ENCODE measurements at places on chromosomes 4 and X. TPM values are rescaled to one million over a fixed set of nuclear protein-coding genes. Genes with fewer than 3 reads are reported as not detected.

Gene SSX3
- not detected for total RNA-seq

Gene VEGFD
- not detected for total RNA-seq

Gene CORIN
- total RNA-seq = 0.56 TPM

Gene MUC7
- not detected for total RNA-seq

Gene WNK3
- total RNA-seq = 0.19 TPM

Gene TAF7L
- not detected for total RNA-seq

GRCh38 chr4:95165926-95166524 is 382.7 kb downstream of the UNC5C start:
- H3K27ac ChIP-seq = no peak overlapping the region
- H3K36me3 ChIP-seq = no peaks in the 10 kb centered on the region
- H3K4me3 ChIP-seq = no peak overlapping the region

GRCh38 chrX:79176028-79176427 is 31.5 kb downstream of the GPR174 start:
- H3K27ac ChIP-seq = peak overlapping the region; percentile 78
- peaks cover 31% of the 10 kb centered on the region for H3K36me3 ChIP-seq
- H3K4me1 ChIP-seq = peaks cover 87% of the 10 kb centered on the region
- no peaks in the 10 kb centered on the region for H3K27me3 ChIP-seq
- no peak for DNase-seq

GRCh38 chr4:85946821-85947220 is 413.0 kb downstream of the MAPK10 start:
- no peaks in the 10 kb centered on the region for H3K27me3 ChIP-seq
- no peak overlapping the region for H3K4me3 ChIP-seq
- H3K27ac ChIP-seq = no peak overlapping the region

DNA sequence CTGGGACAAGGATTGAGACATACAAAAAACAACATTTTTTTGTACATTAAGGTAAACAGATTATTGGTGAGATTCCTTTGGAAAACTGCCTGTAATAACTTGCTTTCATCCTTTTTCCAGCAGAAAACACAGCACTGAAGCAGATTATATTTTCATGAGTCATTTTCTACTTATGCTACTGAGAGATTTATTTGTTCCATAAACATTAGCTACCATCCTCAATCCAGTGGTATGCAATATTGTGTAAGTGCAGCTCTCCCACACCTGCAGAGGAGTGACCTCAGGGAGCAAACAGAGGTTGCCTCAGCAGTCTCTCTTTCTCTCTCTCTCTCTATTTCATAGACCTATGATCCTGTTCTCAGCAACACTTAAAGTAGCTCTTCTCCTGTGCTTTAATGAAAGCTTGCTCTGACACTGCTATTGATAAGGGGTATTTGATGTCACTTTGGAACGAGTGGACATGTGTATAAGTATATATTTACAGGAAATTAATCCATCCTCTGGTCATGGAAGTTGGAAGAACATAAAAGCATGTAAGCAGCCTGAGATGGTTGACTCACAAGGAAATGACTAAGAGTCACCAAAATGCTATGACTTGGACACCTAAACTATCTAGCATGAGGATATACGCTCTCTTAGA is 163.7 kb upstream of the SPANXC start:
- H3K4me3 ChIP-seq = no peak overlapping the region
- no peak for DNase-seq
- H3K36me3 ChIP-seq = no peaks in the 10 kb centered on the region
- no peak overlapping the region for H3K27ac ChIP-seq

- DNase-seq = no peak
- no peaks in the 10 kb centered on the region for H3K27me3 ChIP-seq
- peaks cover 23% of the 10 kb centered on the region for H3K4me1 ChIP-seq
- no peaks in the 10 kb centered on the region for H3K36me3 ChIP-seq
Observed at GRCh38 chrX:39158801-39159657, 357.8 kb downstream of the MID1IP1 start.

GRCh38 chr4:26206999-26207398 is 113.8 kb upstream of the RBPJ start:
- no peak for DNase-seq
- H3K4me1 ChIP-seq = peaks cover 17% of the 10 kb centered on the region
- no peak overlapping the region for H3K4me3 ChIP-seq
- H3K27me3 ChIP-seq = peaks cover 5% of the 10 kb centered on the region
- no peaks in the 10 kb centered on the region for H3K36me3 ChIP-seq

GRCh38 chr4:38076153-38076669 is 116.0 kb downstream of the PTTG2 start:
- H3K27ac ChIP-seq = peak overlapping the region; percentile 55
- peaks cover 21% of the 10 kb centered on the region for H3K36me3 ChIP-seq
- H3K4me1 ChIP-seq = peaks cover 50% of the 10 kb centered on the region

DNA sequence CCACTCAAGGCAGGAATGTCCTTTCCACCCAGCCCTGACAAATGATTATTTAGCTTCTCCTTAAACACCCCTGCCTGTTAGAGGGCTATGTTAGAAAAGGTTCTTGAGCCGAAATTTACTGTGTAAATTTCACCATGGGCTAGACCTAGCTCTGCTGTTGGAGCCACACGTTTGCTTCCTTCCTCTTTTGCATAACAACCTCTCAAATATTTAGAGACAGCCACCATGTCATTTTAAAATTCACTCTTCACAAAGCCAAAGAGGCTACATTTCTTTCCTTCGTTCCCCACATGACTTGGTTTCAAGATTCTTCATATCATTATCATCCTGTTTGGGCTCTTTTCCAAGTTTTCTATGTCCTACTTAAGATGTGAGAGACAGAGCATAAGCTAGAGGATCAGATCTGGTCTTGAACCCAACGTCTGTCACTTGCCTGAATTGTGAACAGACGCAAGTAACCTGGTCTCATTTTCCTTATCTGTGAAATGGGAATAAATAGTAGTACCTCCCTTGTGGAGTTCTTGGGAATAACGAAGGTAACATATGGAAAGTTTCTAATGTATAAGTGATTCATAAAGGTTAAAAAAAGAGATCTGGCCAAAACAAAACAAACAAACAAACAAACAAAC is 6.7 kb downstream of the DOCK11 start:
- DNase-seq = no peak
- peak overlapping the region; percentile 56 for H3K4me3 ChIP-seq
- H3K27ac ChIP-seq = peak overlapping the region; percentile 95
- no peaks in the 10 kb centered on the region for H3K36me3 ChIP-seq
- no peaks in the 10 kb centered on the region for H3K27me3 ChIP-seq
- peaks cover 59% of the 10 kb centered on the region for H3K4me1 ChIP-seq

DNA sequence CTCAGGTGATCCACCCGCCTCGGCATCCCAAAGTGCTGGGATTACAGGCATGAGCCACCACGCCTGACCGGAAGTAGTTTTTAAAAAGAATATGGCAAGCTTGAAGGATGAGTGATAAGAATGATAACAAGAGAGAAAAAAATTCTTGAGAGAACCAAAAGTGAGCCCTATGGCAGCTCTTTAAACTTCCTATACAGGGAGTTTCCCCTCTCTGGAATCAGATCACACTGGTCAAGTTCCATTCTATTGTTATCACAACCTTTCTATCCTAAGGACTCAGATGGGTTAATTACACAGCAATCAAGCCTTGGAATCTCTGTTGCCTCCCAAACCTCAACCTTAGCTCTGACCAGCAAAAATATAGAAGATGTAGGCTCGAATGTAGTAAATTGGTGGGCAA is 33.8 kb upstream of the ZNF518B start:
- H3K4me1 ChIP-seq = no peaks in the 10 kb centered on the region
- no peaks in the 10 kb centered on the region for H3K36me3 ChIP-seq
- no peak for DNase-seq

- no peak overlapping the region for H3K4me3 ChIP-seq
- H3K27ac ChIP-seq = no peak overlapping the region
- no peaks in the 10 kb centered on the region for H3K4me1 ChIP-seq
- H3K27me3 ChIP-seq = no peaks in the 10 kb centered on the region
Observed at GRCh38 chr4:75752637-75753036, 28.3 kb downstream of the USO1 start.

DNA sequence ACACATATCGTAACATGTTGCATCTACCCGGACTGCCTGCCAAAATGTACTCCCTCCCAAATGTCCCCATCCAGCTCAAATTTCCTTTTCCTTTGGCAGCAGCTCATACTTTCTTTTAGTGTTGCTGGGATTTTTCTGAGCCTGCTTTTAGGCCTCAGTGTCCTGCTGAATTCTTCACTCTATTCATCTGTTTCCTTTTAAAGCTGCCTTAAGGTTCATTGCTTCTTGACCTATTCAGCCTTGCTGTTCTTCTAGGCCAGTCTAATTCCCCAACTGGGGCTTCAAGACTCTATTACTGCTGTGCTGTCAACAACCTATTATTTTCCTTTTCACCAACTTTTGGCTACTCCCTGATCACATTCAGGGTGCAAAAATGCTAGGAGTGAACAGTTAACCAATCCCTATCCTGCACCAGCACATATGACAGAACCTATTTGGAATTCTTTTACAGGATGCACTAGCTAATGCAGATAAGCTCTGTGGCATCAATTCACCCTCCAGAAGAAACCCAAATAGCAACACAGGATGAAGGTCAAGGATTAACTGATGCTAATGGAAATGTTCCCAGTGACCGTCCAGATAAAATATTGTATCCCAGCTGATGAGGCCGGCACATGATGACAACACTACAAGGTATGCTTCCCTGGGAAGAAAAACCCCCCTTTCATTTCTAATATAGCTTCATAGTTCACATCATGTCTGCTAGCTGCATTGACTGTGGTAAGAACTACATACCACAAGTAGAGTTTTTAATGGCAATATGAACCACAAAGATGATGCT is 114.7 kb upstream of the TTC29 start:
- H3K27me3 ChIP-seq = peaks cover 4% of the 10 kb centered on the region
- DNase-seq = no peak
- peaks cover 10% of the 10 kb centered on the region for H3K4me1 ChIP-seq
- no peak overlapping the region for H3K27ac ChIP-seq
- H3K36me3 ChIP-seq = no peaks in the 10 kb centered on the region

DNA sequence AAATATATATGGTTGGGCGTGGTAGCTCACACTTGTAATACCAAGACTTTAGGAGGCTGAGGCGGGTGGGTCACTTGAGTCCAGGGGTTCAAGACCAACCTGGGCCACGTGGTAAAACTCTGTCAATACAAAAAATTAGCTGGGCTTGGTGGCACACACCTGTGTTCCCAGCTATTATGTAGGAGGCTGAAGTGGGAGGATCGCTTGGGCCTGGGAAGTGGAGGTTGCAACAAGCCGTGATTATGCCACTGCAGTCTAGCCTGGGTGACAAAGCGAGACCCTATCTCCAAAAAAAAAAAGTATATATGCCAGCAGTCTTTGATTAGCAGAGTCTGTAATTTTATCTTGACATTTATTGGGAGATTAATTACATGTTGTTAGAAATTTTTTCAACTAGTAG is 8.7 kb downstream of the EIF2S3 start:
- peaks cover 25% of the 10 kb centered on the region for H3K36me3 ChIP-seq
- DNase-seq = no peak
- H3K27ac ChIP-seq = no peak overlapping the region
- H3K4me3 ChIP-seq = no peak overlapping the region
- no peaks in the 10 kb centered on the region for H3K27me3 ChIP-seq

- H3K36me3 ChIP-seq = no peaks in the 10 kb centered on the region
- H3K27me3 ChIP-seq = peaks cover 13% of the 10 kb centered on the region
- no peaks in the 10 kb centered on the region for H3K4me1 ChIP-seq
- H3K4me3 ChIP-seq = no peak overlapping the region
- DNase-seq = no peak
Observed at GRCh38 chr4:55768291-55768690, 51.3 kb upstream of the EXOC1L start.

Data from activated CD4-positive, alpha-beta memory T cell treated with anti-CD3 and anti-CD28 coated beads for 36 hours (primary cell).